ENCODE measurements at places on chromosomes 3 and 15. TPM values are rescaled to one million over a fixed set of nuclear protein-coding genes. Genes with fewer than 3 reads are reported as not detected.

The GOLGA8J gene
- total RNA-seq = 0.11 TPM

The ANKUB1 gene
- not detected for total RNA-seq

The ARPIN gene
- 12.2 TPM for total RNA-seq

The MUC20 gene
- total RNA-seq = 0.22 TPM

The ARL8B gene
- 63.9 TPM for total RNA-seq

The CFAP20DC gene
- 2.9 TPM for total RNA-seq

The TMEM212 gene
- total RNA-seq = not detected

The WNT5A gene
- total RNA-seq = 4.4 TPM

The FAM3D gene
- total RNA-seq = not detected

The PLA2G4D gene
- not detected for total RNA-seq

The EPHA6 gene
- 0.22 TPM for total RNA-seq

The NANOGP8 gene
- total RNA-seq = not detected

The DUOXA2 gene
- not detected for total RNA-seq

The HCN4 gene
- total RNA-seq = not detected

The GDPGP1 gene
- 3.0 TPM for total RNA-seq

The PDZRN3 gene
- total RNA-seq = 27.7 TPM

The SCN11A gene
- total RNA-seq = under 0.01 TPM

The PP2D1 gene
- not detected for total RNA-seq

The ADGRG7 gene
- 1.1 TPM for total RNA-seq

The CLSTN2 gene
- 1.00 TPM for total RNA-seq

The ST8SIA2 gene
- total RNA-seq = under 0.01 TPM

The SPTBN5 gene
- 0.11 TPM for total RNA-seq

The SHC4 gene
- 1.7 TPM for total RNA-seq

The AHSG gene
- not detected for total RNA-seq

The CPN2 gene
- total RNA-seq = not detected

The EFCC1 gene
- total RNA-seq = not detected

The B3GNT5 gene
- total RNA-seq = 9.8 TPM

The LXN gene
- 196 TPM for total RNA-seq

The STRIT1 gene
- total RNA-seq = not detected

The CCR9 gene
- total RNA-seq = not detected

The ZNF860 gene
- 0.37 TPM for total RNA-seq

The RAD18 gene
- 24.6 TPM for total RNA-seq

The AGBL1 gene
- not detected for total RNA-seq

The SLC51B gene
- total RNA-seq = 0.33 TPM

The NBEAL2 gene
- total RNA-seq = 4.5 TPM

The TP63 gene
- total RNA-seq = under 0.01 TPM

The SENP8 gene
- 2.7 TPM for total RNA-seq

The GOLGA6L4 gene
- 1.2 TPM for total RNA-seq

The ATOSA gene
- total RNA-seq = 18.9 TPM

The GOLGA6L10 gene
- 0.11 TPM for total RNA-seq

The IQCF5 gene
- total RNA-seq = not detected

The DCLK3 gene
- under 0.01 TPM for total RNA-seq

The LYZL4 gene
- not detected for total RNA-seq

Data from uterine smooth muscle cell (primary cell).